ENCODE measurements at places on chromosomes 1 and 21.

DNA sequence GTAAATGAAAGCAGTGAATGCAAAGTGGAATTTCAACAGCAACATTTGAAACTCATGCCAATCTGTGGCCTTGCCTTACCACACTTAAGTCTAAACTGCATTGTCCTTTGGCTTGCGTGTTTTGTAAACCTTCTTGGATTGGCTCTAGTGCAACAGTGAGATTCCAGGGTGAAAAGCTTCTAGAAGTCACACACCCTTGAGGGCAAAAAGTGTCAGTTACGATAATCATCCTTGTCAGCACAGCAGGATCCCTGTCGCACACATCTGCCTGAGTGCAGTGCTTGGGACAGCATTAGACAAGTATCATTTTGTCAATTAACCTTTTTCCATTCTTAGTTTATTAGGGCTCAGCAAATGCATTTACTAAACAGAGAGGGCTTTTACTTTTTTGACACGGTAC lies 243.4 kb upstream of the PTBP2 start:
- DNase-seq, result no peak

- DNase-seq, result no peak
Observed at GRCh38 chr1:227449051-227449450, 114.3 kb upstream of the ZNF678 start.

DNA sequence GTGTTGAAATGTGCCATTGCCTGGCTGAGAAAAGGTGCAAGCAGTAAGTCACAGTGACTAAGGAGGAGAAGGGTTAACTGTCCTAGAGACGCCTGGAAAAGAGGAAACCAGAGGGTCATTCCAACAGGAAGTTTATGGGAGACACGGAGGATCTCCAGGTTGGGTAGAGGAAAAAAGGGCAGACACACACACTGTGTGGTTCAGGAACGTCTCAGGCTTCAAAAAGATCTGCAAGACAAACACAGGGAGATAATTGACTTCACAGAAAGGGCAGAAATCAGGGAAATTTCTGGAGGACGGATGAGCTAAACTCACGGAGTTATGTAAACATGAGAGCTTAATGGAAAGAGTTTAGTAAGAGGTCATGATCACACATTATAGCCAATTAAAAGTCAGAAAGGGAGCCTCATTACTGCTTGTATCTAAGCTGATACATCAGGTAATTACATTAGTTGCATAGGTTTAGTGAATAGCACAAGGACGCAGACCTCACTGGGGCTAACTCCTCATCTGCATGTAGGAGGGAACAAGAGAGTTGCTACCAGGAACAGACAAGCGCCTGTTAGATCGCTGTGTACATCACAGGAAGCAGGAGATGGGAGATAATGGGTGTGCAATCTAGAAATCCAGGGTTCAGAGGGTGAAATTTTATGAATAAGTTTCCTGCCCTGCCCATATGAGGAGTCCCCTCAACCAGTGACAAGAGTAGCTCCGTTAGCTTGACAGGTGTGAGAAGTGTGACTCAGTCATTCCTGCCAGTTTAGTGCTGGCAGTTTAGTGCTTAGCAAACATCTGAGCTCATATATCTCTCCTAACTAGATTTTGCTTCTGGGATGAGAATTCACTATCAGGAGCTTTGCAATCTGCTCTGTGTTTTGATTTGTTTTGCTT lies 96.6 kb upstream of the TNR start:
- no peak for DNase-seq

DNA sequence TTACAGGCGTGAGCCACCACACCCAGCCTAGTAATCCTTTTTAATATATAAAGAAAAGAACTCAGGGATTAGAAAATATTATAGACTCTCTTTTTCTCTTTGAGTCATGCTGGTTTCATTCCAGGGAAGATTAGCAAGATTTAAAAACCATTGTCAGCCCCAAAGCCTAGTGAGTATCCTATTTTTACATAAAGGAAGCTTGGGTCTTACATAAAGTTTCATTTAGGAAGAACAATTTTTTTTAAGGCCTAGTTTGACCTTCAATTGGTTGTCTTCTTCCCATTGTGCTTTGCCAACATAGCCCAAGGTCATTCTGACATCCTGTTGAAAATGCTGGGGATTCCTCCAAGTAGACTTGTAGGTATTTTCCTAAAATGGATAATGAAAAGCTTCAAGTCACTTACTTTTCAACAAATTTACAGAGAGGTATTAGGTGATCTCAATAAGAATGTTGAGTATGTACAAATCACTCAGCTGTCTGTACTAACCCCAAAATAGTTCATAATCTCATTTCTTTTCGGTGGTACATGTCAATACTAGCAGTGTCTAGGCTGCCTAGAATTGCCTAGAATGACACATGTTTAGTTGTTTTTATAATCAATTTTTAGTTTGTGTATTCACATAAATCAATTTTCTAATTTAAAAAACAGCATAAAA lies 4.3 kb upstream of the KIF14 start:
- no peak for DNase-seq

DNA sequence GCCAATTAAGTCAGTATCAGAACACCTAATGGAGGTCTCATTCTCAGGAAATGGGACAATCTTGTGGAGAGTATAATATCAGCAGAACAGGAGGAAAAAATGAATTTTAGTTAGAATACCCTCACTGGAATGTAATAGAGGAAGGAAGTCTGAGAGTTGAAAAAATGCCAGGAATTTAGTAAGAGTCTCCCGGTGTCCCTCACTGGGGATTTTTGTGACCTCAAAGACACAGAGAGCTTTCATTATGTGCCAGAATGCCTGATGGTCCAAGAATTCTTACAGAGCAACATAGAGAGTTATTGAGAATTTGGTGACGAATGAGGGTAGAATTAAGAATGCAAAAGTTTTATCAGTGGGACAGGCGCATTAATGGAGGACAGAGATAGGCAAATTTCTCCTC lies 443.5 kb upstream of the B3GALT2 start:
- peak; percentile 44 for DNase-seq

GRCh38 chr1:58900396-58900795 lies 116.5 kb upstream of the JUN start:
- no peak for DNase-seq

- no peak for DNase-seq
Observed at GRCh38 chr21:42301371-42302075, 13.7 kb downstream of the TFF3 start.

GRCh38 chr1:30806381-30807317 lies 49.1 kb upstream of the LAPTM5 start:
- no peak for DNase-seq

- no peak for DNase-seq
Observed at GRCh38 chr1:163983097-163983496, 575.9 kb upstream of the PBX1 start.

GRCh38 chr1:68919075-68919474 lies 422.2 kb upstream of the DEPDC1 start:
- no peak for DNase-seq

All from brain microvascular endothelial cell (primary cell).